Stimulated activated memory B cell treated with anti-CD40 and anti-IgM and Interleukin-4, amounts not matched to agents 10 μg/mL and 1 μg/mL and 100 μg/mL, for 72 hours (primary cell): ENCODE measurements at places on chromosomes 12 and 14.

DNA sequence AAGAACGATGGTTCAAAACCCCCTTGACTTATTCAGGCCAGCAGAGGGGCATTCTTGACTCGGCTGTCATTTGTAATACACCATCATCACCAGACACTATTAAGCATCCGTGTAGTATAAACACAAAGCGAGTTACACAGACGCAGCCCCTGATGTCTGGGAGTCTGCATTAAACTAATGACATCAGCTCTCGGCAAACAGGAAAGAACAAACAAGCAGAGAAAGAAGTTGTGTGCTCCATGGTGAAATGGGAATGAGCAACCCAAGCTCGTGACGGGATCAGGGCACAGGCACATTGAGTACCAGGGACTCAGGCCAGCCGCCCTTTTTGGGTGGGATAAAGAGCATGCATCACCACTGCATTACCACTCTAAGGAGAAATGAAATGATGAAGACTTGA is 460.1 kb downstream of the MED13L start:
- ATAC-seq = no peak

- ATAC-seq = no peak
These were observed 33.4 kb upstream of the PLEKHG6 start for GRCh38 chr12:6276956-6277620.

DNA sequence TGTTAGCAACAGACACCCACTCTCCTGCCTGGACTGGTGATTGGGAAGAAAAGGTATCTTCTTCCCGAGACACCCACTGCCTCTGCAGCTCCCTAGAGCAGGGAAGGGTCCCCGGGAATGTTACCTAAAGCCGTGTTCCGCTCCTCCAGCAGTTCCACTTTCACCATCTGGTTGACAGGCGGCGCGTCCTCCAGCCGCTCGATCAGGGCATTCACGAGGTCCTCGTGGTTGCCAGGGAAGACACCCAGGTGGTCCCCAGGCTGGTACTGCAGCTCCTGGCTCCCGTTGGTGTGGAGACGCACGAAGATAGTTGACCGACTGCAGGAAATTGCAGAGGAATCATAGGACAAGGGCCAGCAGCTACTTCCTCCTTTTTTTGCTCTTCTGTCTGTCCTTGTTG is 44.2 kb upstream of the FBXO21 start:
- no peak for ATAC-seq

DNA sequence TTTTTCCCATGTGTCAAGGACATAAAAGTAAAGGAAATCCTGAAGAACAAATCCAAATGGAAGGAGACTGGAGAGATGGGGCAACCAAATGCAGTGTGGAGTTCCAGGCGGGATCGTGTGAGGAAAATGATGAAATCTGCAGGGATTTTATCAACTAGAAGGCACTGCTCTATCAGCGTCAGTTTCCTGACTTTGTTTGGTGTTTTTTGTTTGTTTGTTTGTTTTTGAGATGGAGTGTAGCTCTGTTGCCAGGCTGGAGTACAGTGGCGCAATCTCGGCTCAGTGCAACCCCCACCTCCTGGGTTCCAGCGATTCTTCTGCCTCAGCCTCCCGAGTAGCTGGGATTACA is 43.3 kb upstream of the GPR132 start:
- no peak for ATAC-seq

DNA sequence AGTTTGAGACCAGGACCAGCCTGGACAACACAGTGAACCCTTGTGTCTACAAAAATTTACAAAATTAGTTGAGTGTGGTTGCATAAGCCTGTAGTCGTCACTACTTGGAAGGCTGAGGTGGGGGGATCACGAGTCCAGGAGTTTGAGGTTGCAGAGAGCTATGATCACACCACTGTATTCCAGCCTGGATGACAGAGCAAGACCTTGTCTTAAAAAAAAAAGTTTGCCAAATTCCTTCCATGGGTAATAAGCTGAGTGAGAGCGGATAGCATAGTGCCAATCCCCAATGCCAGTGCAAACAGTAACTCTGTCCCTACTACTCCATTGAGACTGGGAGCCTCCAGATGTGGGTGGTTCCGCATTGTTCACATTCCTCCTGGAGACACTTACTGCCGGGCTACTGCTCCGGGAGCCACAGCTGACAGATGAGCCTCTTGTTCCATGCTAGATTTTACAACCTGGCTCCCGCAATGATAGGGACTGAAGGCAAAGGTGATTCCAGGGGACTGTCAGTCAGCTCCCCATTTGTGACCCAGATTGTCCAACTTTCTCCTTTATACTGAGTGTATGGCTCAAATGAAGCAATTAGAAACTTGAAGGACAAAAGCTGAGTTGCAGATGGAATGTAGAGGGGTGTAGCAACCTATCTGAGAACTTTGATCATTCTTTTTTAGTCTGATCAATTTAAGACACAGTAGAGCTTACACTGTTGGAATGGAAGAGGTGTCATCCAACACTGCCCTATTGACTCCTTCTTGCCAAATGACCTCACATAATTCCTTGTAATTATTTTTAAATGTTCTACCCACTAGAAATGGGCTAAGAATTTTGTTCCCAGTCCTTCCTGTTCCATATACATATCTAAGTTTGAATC is 13.4 kb upstream of the FRMD6 start:
- ATAC-seq = peak; percentile 14

GRCh38 chr12:125186471-125187147 is 121.4 kb downstream of the AACS start:
- ATAC-seq = no peak

DNA sequence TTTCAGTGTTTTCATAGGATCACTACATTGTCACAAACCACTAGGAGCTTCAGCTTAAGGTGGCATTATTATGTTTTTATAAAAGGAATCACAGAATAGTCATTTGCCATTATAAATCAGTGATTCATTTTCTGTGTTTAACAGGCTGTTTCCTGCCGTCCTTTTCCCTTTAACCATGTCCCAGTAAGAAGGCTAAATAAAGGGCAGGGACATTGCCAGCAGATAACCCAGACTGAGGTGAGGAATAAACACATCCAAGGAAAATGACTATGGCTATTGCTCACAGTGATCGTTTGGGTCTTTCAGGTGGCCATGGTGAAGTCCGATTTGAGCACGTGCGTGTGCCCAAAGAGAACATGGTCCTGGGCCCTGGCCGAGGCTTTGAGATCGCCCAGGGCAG is 17.9 kb upstream of the ALDH2 start:
- no peak for ATAC-seq
